ENCODE measurements at places on chromosomes 11 and 22.

GRCh38 chr11:119121811-119122124, 388 bp downstream of the HINFP start:
- DNase-seq = no peak

DNA sequence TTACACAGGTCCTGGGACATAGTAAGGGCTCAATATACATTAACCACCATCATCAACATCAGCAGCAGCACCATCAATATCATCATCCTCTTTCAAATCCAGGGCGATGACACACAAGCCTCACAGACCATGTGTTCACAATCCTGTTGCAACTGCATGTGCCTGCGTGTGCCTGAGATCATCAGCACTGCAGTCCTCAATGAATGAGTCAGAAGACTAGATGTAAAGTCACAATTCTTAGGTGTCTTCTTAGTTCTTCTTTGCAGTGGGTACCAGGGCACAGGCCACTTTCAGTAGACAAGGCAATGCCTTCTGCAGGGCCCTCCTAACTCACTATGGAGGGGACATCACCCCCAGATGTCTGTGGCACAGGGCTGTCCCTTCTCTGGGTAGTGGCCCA, 111.1 kb downstream of the MYO18B start:
- DNase-seq = no peak

GRCh38 chr11:702462-703461, 3.3 kb upstream of the EPS8L2 start:
- no peak for DNase-seq

DNA sequence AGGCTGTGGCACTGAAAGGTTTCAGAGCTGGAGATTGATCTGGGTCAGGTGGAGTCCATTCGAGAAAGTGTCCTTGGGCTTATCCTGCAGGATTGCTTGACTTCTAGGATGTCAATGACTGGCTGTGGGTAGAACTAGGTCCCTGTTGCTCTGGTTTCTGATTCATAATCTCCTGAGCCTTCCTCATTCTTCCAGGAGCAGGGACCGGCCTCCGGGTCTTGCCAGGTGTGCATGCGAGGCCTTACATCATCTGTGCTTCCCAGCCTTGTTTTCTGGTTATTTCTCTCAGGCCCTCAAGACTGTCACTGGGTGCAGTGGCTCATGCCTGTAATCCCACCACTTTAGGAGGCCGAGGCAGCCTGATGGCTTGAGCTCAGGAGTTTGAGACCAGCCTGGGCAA, 33.3 kb upstream of the SORL1-AS1 start:
- DNase-seq = no peak

- no peak for DNase-seq
Observed at GRCh38 chr11:83612891-83613766, 327.0 kb upstream of the CCDC90B start.

GRCh38 chr11:129639300-129639699, 176.3 kb upstream of the TMEM45B start:
- no peak for DNase-seq

DNA sequence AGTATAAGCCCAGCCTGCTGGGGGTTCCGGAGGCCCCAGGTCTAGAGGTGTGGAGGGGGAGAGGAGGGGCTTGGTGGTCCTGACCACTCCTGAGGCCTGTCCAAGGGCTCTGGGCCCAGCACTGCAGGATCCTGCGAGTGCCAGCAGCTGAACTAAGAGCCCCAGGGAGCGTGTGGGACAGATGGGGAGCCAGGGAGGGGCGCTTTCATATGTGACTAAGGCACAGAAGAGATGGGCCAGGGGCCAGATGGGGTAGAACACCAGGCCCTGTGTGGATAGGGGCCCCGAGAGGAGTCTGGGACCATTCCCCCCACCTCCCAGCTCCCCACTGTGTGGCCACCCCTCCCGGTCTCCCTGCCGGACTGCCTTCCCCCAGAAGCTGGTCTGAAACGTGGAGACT, 18.4 kb downstream of the MAFF start:
- DNase-seq = no peak

GRCh38 chr11:35683728-35684339, 21.3 kb downstream of the TRIM44 start:
- DNase-seq = no peak

DNA sequence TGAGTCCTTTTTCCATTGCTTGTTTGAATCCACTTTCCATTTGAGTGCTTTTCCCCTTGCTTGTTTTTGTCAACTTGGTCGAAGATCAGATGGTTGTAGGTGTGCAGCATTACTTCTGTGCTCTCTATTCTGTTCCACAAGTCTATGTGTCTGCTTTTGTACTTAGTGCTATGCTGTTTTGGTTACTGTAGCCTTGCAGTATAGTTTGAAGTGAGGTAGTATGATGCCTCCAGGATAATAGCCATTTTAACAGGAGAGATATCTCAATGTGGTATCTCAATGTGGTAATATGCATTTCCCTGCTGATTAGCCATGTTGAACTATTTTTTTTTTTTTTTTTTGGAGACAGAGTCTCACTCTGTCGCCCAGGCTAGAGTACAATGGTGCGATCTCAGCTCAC, 16.7 kb downstream of the ACRV1 start:
- no peak for DNase-seq

DNA sequence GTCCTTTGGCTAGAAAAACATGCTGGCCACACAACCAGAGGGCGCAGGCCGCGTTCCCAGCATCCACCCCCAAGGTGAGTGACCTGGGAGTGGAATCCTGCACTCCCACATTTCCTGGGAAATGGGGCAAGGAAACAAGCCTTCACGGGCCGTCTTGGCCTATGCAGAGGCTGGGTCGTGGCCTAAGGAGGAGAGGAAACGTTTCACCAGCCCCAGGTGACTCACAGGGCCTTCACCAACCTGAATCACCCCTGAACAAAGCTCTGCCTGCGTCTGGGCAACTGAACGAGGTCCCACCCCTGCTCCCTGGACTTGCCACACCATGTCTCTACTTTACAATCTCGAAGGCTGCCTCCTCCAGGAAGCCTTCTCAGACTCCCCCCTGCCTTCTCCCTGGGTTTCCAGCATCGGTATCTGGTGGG, 13.2 kb downstream of the MYH9 start:
- DNase-seq = no peak

DNA sequence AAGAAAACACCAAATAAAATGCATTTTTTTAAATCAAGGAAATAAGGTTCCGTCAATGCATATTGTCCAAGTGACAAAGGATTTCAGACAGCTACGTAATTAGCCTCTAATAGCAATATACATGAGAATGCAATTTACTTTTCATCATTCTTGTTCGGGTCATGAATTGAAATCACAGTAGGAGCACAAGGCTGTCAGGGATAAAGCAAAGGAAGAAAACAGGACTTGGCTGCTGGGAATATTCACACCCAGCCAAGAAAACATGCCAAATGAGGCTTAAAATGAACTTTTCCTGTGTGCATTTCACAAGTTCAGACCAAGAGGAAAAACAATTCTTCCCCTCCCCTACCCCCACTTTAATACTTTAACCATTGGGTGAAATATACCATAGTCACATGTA, 188.6 kb downstream of the CWF19L2 start:
- no peak for DNase-seq

GRCh38 chr22:30781271-30781875, 86.7 kb downstream of the OSBP2 start:
- DNase-seq = no peak

DNA sequence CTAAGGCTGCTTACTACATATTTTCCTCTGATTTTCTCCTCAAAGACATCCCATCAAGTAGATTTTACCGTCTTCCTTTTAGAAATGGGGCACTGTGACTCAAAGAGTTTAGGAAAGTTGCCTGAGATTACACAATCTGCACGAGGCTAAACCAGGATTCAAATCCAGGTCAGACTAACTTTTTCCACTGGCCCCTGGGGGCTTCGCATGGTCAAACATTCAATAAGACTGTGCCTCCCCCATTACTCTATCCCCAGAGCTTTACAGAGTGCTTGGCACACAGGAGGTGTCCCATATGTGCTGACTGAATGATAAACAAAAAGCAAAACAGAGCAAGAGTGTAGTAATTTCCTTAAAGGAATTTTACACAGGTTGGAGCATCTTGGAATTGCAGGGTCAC, 118.1 kb upstream of the TEAD1 start:
- DNase-seq = no peak
